ENCODE measurements at places on chromosomes 11 and 22.
A peak's percentile ranks its signal among the peaks of the same experiment; 100 is the strongest.

DNA sequence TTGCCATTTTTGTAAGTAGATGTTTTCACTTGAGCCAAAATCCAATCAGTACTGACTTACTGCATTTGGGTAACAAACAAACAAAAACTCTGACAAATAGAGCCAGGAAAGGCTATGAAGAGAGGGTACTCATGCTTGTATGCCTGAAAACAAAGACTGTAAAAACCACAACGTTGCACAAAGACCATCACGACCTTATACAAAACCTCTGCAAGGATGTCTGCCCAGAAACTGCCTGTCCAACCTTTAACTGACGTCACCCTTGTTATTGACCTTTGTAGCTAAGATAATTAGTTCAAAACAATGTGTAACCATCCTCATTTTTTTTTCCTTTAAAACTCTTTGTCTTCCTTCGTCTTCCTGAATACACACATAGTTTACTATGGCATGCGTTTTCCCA lies 804 bp upstream of the CREBZF start:
- DNase-seq = no peak

DNA sequence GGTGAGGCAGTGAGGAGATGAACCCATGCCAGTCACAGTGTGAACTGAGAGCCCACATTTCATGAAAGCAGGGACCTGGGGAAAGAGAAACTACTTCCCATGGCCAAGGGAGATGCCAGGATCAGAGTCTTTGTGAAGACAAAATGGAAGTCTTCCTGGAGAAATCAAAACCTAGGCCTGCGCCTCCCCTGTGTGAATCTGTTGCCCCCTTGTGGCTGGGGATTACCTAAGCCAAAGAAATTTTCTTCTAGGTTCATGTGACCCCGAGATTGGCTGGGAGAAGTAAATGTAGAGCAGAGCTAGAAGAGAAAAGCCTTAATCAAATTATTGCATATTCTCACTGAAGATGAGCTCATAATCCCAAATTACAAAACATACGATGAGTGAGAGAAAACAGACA lies 1075.3 kb downstream of the TBC1D22A start:
- DNase-seq = no peak

GRCh38 chr11:79594834-79595233 lies 154.0 kb upstream of the TENM4 start:
- no peak for DNase-seq

DNA sequence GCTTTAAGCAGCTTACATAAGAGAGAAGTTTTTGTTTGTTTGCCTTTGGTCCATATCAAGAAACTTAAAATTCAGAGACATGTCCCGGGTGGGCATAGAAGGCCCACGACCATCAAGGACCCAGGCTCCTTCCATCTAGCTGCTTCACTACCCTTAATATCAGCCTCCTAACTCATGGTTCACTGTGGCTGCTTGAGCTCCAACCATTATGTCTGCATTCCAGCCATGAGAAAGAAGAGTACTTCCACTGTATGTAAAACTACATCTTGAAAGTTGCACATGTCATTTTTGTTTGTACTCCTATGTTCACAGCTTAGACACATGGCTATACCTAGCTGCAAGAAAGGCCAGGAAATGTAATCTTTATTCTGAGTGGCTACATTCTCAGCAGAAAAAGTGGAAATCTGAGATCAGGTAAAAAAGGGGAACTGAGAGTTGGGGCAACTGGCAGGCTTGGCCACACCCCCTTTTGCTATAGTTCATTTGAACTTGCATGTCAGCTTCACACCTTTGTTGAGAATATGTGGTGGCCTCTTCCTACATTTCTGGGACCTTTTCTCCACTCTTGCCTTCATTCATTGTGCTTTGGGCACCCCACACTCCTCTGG lies 81.3 kb upstream of the TP53I11 start:
- DNase-seq = no peak

GRCh38 chr11:355581-356458 lies 13.5 kb upstream of the B4GALNT4 start:
- DNase-seq = peak; percentile 94

DNA sequence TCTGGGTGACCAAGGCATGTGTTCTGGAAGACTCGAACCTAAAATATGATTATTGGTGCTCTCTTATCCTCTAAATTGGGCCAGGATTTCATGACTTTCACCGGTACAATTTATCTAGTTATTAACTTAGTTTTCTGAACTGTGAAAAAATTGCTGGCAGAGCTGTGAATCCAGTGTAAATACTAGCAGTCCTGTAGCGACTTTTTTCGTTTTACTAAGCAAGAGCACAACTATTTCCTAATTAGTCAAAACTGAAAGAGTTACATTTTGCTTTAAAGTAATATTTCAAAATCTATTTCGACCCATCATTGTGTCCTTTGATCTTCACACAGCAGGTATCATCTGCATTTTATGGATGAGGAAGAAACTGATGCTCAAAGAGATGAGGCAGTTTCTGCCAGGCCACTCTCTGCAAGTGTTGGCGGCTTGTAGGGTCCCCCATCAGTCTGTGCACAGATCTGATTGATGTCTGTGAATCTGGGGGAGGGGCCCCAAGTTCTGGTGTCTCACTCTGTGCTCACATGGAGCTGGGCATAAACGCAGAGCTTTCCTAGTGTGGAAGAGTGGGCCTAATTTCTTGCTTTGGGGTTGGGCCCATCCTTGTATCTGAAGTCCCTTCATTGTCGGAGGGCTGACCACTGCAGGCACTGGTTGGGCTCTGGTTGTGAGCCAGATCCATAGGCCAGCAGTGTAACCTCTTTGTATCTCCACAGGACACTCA lies 1.4 kb upstream of the TRMT2A start:
- no peak for DNase-seq

- no peak for DNase-seq
Observed at GRCh38 chr11:126591966-126592489, 236.5 kb downstream of the ST3GAL4 start.

DNA sequence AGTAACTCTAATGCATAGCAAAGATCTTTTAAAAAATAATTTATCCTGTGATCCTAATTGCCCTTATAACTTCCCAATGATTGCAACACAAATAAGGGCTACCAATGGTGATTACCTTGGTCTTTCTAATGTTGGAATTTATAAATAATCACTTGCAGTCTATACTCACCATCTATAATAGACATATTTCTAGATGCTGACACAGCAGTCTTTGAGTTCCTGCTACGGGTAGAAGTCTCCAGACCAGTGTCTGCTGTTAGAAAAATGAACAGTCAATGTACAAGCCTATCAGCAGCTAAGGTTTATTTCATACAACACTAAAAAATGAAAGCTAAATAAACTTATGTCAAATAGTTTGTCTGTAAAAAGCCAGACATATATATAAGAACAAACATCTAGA lies 44.4 kb upstream of the GPR83 start:
- DNase-seq = no peak

- peak; percentile 41 for DNase-seq
Observed at GRCh38 chr11:131868629-131869507, 498.5 kb downstream of the NTM start.

- no peak for DNase-seq
Observed at GRCh38 chr22:20000246-20001081, 16.2 kb downstream of the ARVCF start.

DNA sequence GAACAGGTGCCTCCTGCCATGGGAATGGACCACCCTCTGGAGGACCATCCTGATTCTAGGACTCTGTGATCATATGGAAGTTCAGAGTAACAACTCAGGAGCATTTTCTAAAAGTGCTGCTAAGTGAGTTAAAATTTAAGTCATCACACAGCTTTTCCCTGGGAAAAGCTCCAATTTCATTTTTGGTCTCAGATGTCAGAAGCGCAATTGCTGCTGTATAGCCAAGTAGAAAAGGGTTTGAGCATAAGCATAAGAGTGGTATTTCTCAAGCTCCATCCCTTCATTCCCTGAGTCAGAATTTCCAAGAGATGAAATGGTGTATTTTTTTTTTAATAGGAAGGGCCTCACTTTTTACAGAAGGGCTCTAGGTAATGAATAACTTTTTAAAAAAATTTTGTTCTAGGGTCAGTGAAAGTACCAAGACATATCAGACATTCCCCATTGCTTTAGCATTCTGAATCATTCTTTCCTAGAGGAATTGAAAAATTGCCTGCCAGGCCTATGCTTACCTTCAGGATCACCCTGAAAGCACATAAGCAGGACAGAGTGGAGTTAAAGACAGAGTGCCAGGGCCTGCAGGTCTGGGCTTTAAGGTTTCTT lies 564.5 kb upstream of the ISX start:
- DNase-seq = no peak

Data from IMR-90 (cell line).